NCI-H524 (cell line): ENCODE measurements at places on chromosomes 7 and 10.
A peak's percentile ranks its signal among the peaks of the same experiment; 100 is the strongest.

DNA sequence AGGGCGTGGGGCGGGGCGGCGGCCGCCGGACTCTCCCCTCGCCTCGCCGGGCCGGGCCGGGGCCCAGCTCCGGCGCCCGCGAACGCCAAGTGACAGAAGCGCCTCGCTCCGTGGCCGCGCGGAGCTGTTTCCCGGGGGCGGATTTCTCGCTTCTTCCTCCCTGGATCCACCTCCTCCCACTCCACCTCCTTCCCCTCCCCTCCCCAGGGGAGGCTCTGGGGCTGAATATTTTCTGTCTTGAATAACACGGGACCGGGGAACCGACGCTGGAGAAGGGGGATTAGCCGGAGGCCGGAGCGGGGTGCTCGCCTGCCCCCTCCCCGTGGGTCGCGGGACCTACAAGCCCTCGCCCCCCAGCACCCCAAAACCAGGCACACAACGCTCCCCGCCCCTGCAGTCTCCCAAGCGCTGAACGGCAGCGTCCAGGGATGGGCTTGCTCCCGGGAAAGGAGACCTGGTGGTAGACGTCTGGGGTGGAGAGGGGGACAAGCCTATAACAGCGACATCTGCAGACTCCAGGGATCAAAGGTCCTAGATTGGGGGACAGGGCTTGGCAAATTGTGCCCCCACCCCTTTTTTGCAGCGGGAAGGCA is at the start of gene ARHGAP21:
TSS of gene ARHGAP21 (minus strand) at position 100 of the 593 bp plus-strand sequence. CDS start 1,988 bp downstream, outside the sequence.
- peak; percentile 19 for DNase-seq

DNA sequence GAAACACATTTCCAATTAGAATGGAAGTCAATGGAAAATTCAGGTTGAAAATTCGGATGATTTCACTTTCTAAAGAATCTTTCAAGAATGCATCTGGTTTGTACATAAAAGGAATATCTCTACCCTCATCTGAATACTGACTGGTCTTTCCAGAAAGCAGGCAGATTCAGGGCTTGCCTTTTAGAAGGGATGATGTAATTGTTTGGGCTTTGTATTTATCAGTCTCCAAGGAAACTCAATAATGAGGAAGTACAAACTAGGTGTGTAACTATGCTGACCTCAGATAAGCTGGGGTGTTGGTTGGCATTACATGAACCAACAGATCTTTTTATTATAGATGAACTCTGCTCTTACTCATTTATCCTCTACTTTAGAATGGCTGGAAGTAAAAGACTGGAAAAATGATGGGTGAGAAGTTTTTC is 24.1 kb downstream of the PDLIM1 start:
- DNase-seq: no peak

DNA sequence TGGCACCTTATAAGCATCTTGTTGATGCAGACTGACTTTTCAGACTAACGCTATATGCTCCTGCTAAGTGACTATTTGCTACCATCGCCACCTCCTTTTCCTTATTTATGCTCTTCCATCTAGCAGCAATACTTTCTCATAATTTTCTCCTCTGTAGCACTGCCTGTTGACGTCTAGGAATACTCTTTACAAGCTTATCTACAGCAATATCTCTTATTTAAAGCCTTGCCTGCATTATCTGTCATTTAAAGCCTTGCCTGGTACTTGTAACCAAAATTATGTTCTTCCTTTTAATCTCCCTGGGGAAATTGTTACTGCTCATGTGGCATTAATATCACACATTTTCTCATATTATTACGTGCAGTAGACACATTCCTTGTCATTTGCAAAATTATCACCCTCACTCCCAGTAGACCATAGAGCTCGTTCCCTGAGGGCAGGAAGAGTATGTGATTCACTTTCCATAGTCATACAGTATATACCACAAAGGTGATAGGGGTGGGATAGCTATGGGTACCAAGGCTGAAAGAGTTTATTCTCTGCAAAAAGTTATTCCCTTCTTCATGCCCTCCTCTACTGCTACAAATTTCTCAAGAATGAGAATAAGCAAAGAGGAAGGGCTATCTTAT is 359.7 kb upstream of the PCDH15 start:
- no peak for DNase-seq

GRCh38 chr7:43583424-43584194 is 701 bp downstream of the STK17A start:
- DNase-seq: peak; percentile 37

DNA sequence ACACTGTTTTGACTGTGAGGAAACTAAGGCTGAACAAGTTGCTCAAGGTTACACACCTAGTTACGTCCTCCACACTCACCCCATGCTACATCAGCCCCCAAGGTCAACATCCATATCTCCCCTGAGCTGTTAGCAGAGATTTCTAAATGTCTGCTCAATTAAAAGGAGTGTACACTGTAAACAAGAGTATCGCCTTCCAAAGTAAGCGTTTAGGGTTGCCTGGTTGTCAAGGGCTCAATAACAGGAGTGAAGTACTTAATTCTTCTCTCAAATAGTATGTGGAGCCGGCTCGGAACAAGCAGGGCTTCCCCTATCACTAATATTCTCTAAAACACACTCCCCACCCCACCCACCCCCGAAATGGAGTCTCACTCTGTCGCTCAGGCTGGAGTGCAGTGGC is 412.8 kb upstream of the GALNT17 start:
- no peak for DNase-seq

DNA sequence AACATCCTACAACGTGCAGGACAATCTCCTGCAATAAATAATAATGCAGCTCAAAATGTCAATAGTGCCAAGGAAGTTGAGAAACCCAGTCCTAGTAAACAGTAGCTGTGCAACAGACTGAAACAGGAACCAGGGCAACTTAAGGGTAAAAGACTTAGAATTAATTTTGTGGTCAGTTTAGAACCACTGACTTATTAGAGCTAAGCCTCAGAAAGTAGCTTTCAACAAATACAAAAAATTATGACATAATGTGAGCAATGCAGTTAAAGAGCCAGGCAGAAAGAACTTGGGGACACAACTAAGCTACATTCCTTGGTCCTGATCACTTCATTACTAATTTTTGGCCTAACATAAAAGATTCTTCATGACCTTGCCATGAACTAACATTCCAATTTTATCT is 195.4 kb downstream of the MACC1 start:
- no peak for DNase-seq
